T-cell (primary cell): ENCODE measurements at places on chromosomes 16 and 17.

- no peak for DNase-seq
Observed at GRCh38 chr16:1741553-1742165, 29.7 kb downstream of the NME3 start.

GRCh38 chr16:17538927-17539326 lies 68.2 kb upstream of the XYLT1 start:
- DNase-seq = no peak

DNA sequence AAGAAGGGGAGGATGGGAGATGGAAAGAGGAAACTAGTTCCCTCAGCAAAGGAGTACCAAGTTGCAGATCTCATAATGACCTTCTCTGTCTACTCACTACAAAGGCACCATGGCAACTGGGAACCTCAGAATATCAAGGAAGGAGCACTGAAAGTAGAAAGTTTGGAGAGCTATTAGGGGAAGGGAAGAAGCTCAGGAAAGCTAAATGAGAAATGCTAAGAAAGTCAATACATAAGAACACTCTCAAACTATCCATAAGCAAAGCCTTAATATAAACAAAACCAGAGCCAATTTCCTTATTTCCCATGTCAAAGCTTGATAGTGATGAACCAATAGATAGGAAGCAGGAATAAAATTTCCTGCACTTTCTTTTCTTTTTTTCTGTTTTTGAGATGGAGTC lies 57.9 kb upstream of the C17orf78 start:
- DNase-seq = no peak

GRCh38 chr16:19127674-19128131 lies 13.9 kb downstream of the ITPRIPL2 start:
- no peak for DNase-seq

DNA sequence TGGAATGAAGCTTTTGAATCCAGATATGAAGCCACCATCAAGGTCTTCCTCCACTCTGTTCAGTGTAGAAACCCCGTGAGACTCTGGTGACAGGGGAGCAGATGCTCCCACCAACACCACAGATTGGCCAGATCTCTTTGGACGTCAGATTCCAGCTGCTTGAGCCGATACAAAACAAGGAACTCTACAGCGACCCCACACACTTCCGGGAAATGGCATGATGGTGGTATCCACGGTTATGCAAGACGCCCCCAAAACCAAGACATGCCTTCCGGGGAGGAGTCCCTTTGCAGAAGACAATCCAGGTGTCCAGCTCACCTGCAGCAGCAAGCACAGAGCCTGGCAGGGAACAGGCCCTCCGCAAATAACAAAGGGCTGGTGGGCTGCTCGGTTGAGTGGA lies 19.8 kb upstream of the PITPNA start:
- no peak for DNase-seq

DNA sequence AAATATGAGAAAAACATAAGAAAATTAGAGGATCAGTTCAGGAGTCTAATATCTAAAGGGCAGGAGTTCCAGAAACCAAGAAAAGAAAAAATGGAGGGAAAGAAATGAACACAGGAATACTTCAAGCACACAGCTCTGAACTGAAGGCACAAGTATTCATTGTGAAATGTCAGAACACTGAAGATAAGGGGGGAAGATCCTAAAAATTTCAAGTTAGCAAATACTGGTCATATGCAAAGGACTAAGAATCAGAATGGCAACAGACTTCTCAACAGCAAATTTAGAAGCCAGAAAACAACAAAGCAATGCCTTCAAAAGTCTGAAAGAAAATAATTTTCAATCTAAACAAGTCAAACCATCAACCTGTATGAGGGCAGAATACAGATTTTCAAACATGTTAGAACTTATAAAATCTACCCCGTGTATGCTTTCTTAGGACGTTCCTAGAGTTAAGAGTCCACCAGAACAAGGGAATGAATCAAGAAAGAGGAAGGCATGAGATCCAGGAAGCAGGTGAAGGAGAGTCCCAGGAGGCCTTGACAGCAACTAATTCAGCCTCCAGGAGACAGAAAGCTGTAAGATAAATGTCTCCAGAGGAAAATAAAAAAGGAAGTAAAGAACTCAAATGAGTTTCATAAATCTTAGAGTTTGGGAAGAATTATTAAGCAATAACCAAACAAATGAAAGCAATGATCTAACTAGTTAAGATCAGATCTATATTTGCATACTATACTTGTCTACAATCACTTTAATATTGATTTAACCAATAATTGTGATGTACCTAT lies 2.8 kb downstream of the BRD7 start:
- DNase-seq = no peak

DNA sequence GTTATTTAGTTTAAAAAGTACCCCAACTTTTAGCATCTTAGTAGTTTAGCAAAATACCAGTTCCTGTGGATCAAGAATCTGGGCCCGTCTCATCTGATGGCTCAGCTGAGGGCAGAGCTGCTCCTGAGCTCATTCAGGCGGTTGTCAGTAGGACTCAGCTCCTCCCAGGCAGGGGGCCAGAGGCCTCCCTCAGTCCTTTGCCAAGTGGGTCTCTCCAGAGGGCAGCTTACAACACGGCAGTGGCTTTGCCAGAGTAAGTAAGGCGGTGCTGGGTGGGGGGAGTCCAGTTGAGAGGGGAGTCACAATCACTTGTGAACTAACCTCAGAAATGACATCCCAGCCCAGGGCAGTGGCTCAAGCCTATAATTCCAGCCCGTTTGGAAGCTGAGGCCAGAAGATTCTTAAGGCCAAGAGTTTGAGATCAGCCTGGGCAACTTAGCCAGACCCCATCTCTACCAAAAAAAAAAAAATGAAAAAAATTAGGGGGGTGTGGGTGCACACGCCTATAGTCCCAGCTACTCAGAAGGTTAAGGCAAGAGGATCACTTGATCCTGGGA lies 81.5 kb upstream of the MED9 start:
- DNase-seq = no peak

DNA sequence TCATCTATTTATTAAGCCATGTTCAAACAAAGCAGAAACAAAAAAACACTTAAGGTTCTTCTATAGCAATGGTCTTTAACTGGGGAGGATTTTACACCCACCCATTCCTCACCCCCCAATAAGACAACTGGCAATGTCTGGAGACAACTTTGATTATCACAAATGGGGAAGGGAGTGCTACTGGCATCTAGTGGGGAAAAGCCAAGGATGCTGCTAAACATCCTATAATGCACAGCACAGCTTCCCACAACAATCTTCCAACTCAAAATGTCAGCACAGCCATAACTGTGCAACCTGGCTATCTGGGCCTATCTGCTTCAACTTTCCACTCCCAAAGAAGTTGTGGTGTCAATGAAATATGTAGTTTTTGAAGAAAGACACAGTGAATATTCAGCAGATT lies 1044.4 kb downstream of the CDH8 start:
- DNase-seq = no peak

- peak; percentile 56 for DNase-seq
Observed at GRCh38 chr17:81831957-81832607, 1.0 kb downstream of the MCRIP1 start.

GRCh38 chr17:43469145-43469544 lies 14.6 kb upstream of the DHX8 start:
- no peak for DNase-seq

GRCh38 chr16:1450841-1451240 lies 6.5 kb upstream of the CCDC154 start:
- no peak for DNase-seq

DNA sequence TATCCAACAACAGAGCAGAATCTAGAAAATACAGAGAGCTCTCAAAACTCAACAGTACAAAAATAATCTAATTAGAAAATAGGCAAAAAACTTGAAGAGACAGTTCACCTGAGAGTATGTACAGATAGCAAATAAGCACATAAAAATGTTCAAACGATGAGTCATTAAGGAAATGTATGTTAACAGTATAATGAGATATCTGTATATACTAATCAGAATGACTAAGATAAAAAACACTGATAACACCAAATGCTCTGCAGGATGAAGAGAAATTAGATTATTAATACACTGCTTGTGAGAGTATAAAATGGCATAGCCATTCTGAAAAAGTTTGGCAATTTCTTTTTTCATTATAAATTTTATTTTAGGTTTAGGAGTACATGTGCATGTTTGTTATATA lies 1307.6 kb upstream of the GOT2 start:
- DNase-seq = no peak

- no peak for DNase-seq
Observed at GRCh38 chr17:72417627-72418026, 296.8 kb downstream of the SOX9 start.

DNA sequence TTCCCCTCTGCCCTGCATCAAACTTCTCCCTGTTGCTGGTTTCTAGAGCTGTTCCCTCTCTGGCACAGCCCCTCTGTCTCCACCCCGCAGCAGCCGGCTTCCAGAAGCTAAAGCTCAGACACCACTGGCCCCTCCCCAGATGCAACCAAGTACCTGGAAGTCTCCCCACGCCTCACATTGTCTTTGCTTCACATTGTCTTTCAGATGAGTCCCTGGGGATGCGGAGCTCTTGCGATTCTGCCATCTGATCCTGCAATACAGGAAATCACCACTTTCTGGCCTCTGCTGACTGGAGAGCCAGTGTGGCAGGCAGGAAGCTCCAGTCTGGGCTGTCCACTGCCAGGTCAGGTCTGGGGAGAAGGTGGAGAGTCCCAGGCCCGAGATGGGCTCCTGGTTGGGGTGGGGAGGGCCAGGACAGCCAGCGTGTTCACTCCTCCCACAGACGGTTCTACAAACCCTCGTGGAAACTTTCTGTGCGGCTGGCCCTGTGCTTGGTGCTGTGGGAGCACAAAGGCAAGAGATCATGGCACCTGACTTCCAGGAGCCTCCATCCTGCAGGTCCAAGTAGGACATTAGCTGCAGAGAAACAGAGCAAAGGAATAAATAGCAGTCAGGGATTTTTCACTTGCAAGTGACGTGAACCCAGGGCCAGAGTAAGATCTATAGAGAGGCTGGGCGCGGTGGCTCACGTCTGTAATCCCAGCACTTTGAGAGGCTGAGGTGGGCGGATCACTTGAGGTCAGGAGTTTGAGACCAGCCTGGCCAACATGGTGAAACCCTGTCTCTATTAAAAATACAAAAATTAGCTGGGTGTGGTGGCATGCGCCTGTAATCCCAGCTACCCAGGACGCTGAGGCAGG lies 47.9 kb upstream of the MAP3K14 start:
- no peak for DNase-seq

- DNase-seq = no peak
Observed at GRCh38 chr16:86432691-86433090, 77.6 kb upstream of the FOXF1 start.

DNA sequence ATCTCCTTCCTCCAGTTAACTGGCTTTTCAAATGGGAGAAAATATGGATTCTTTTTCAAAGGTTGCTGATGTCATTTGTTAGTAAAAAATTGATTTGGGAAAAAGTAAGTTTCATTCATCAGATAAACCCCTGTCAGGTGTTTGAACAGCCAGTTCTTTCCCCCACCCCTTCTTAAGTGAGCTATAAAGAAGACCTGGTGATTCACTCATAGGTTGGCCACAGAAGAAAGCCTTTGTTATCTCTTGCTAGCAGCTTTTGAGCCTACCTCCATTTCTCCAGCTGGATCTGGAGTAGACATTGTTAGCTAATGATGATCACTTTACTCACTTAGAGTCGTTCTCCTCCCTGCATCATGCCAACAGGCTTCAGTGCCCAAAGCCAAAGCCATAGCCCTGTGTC lies 63.0 kb downstream of the NLK start:
- no peak for DNase-seq

DNA sequence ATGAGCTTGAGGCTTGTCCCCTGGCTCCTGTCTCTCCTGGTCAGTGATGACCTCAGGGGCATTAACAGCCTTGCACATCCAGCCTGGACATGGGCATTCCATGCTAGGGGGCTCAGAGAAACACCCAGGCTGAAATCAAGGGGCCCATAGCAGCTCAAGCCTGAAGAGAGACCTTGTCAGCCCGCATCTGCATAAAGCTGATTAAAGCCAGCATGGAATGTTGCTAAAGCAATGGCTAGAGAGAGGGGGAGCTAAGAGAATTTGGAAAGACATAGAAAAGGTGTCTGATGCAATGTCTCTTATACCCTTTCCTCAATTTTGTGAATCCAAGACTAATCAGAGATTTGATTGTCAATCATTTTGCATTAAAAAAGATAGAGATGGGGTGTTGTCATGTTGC lies 51.4 kb upstream of the WSCD1 start:
- no peak for DNase-seq

DNA sequence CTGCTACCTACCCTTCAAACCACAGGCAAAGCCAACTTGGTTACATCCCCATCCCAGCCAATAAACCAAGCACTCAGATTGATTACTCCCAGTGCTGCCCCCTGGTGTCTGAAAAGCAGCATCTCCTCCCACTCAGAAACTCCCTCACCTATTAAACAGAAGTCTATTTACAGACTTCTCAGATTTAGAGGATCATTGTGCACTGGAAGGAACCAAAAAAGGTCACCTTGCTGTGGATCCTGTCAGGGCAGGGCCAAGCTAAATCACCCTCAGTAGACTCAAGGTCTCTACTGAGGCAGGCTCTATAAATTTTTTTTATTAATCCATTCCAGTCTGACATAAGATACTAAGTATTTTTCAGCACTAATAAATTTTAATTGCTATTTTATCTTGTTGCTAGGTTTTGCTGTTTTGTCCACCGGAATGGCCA lies 17.6 kb downstream of the HIGD1B start:
- peak; percentile 49 for DNase-seq

GRCh38 chr17:74274709-74275340 lies 791 bp downstream of the DNAI2 start:
- no peak for DNase-seq

GRCh38 chr16:57534337-57534880 lies 2.0 kb downstream of the CCDC102A start:
- DNase-seq = no peak

GRCh38 chr17:37124821-37125173 lies 176.0 kb downstream of the AATF start:
- no peak for DNase-seq

- peak; percentile 62 for DNase-seq
Observed at GRCh38 chr17:77959926-77960521, 1.5 kb downstream of the TNRC6C start.

DNA sequence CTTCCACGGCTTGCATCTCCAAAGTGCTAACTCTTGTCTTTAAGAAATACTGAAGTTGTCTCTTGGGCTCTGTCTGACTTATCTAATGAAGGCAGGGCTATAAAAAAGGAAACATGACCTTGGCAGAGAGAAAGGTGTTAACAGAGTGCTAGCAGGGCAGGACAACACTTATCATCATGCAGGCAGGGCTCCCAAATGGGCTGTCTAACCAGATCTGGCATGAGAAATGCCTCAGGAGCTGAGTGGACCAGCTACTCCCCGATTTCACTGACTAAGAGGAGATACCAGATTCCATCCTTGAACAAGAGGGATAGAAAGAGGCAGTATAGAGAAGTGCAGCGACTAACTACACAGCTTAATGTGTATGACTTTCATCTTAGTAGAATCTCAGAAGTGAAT lies 32.6 kb downstream of the PMP22 start:
- no peak for DNase-seq
